Stimulated activated CD4-positive, alpha-beta T cell treated with anti-CD3 and anti-CD28 coated beads, Interleukin-4, amount 100 ng/mL, for 1 hour (primary cell): ENCODE measurements at places on chromosomes 4 and X.

GRCh38 chrX:69185886-69186285 lies 20.6 kb upstream of the PJA1 start:
- DNase-seq = no peak

DNA sequence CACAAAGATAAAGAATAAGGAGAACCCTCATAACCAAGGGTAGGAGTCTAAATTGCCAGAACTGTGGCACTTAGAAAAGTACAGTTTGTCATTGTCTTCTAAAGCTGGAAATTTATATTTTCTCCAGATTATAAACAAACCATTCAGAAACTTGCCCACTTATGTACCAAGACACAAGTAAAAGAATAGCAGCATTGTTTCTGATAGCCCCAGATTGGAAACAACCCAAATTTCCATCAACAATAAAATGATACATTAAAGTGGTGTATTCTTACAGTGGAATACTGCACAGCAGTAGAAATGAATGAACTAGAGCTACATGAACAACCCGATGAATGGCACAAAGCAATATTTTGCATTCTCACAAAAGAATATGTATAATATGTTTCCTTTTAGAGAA lies 63.1 kb upstream of the PDHA1 start:
- DNase-seq = no peak

DNA sequence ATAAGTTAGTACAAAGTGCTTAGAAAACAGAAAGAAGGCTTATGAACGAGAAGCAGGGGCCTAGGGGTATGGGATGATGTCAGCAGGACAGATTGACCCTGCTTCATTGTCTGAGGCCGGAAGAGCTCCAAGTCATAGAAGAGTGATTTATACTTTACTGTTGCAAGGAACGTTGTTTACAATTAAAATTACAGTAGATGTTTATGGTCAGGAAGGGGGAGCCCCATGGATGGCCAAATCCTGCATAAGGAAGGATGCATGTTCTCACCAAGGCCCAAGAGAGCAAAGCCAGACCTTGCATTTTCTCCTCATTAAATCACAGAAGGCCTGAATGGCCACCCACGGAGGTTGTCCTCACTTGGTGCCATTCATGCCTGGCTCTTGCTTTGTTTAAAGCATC lies 115.3 kb downstream of the LDB2 start:
- DNase-seq = no peak

DNA sequence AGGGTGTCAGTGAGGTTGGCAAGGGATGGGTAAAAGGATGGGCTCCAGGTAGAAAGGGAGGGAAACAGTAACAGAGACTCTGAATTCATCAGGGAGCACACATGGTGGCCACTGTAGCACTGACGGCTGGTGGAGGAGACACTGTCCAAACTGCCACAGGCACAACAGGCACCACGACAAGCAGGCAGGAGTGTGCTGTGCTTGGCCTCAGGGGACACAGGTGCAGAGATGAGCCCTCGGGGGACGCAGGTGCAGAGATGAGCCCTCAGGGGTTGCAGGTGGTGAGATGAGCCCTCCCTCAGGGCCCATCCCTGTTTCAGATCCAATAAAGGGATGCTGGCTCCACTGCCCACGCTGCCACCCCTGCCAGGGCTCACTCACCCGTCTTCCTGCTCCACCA lies 7.6 kb downstream of the PDE6B start:
- no peak for DNase-seq

DNA sequence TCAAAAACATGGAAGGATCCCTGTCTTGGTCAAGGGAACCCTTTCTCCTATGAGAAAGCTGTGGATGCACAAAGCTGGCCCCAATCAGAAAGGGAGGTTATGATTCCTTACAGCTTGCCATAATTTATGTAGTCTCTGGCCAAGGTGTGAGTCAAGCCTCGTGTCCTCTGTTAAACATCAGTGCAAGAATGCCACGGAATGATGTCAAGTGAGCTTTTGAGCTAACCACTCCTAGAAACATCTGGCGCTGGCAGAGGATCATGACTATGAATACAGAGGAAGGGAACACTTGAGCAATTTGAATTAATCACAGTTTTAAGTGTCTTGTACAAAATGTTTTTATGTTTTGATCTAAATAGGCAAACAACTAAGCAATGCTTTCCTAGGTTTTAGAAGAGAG lies 51.5 kb upstream of the RAP2C start:
- DNase-seq = no peak

DNA sequence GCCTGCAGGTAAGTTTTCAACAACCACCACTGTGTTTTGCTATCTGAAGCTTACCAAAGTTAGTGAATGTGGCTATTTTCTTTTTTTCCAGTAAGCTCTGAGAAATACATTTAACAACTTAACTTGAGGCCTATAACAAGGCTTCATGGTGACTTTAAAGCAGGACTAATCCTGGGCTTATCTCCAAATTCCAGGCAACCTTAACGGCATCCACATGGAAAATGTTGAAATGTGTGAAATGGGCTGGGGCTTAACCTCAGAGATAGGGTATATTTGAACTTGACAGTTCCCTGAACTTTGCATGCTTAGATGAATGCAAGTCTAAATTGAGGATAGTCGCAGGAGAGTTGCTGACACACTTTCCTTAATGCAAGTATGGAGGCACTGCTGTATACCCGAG lies 539.2 kb downstream of the GALNTL6 start:
- no peak for DNase-seq

- DNase-seq = no peak
Measured at GRCh38 chr4:188110741-188111471, 1.5 kb upstream of the TRIML2 start.

DNA sequence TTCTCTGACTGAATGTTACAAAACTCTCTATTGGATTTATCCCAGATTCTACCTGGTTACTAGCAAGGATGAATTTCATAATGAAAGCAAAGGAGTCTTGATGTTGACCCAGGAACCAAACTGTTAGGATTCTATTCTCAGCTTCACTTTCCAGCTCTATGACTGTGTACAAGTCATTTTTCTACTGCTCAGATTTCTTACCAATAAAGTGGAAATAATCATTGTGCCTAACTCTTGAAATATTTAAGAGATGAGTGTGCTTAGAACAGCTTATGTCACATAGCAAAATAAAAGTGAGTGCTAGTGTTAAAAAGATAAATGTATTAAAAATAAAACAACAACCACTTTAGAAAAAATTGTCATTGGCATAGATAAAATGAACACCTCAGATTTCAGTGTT lies 45.6 kb downstream of the EPHA5 start:
- DNase-seq = no peak

GRCh38 chr4:124903995-124904722 lies 191.6 kb upstream of the ANKRD50 start:
- no peak for DNase-seq

DNA sequence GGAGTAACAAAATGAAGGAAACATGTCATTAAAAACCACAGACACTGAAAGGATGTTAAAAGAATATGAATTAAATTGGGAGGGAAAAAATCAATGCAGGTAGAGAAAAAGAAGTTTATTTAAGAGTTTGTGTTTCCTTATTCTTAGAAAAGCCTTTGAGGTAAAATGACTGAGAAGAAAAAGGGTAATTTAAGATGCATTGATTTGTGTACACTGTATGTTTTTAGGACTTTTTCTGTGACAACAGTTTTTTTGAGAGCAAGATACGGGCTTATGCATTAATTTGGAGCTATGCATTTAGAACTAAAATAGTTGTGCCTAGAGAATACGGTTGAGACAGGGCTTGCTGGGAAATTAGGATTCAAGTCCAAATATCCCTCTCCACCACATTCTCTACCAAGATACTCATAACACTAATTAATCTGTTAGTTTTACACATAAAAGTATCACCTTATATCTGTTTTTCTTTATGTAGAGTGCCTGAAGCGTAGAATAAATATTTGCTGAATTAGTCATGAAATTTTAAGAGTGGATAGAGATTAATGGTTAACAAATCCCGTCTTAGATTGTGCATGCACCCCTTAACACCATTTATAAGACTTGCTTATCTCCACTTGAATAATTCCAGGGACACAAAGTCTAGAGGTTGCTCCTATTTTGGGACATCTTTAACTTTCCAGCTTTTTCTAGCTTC lies 232.5 kb downstream of the PCDH7 start:
- DNase-seq = no peak

GRCh38 chrX:68183612-68184214 lies 249.6 kb downstream of the OPHN1 start:
- no peak for DNase-seq

- no peak for DNase-seq
Measured at GRCh38 chrX:31523884-31524536, 452.2 kb upstream of the FTHL17 start.

GRCh38 chr4:52244848-52245247 lies 193.7 kb downstream of the SPATA18 start:
- no peak for DNase-seq

- no peak for DNase-seq
Measured at GRCh38 chr4:48767055-48767929, 12.8 kb downstream of the FRYL start.

GRCh38 chr4:17283251-17283650 lies 228.6 kb downstream of the QDPR start:
- no peak for DNase-seq

GRCh38 chr4:57168982-57169381 lies 58.8 kb upstream of the IGFBP7 start:
- no peak for DNase-seq

GRCh38 chr4:114364857-114365256 lies 233.8 kb upstream of the UGT8 start:
- no peak for DNase-seq

DNA sequence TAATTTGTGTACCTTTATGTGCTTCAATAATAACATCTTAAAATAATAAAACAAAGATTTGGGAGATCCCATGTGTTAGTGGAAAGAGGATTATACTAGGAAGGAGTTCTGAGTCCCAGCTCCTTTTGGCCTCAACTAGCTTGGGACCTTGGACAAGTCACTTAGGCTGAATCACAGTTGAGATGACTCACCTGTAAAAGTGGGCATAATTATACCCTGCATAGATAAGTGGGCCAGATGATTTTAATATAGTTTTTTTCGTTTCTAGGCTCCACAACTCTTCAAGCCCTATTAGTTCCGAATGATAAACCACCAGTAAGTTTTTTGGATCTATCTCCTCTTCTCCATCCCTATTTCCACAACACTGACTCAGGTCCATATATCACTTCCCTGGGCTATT lies 131.8 kb downstream of the ENOX2 start:
- no peak for DNase-seq

- DNase-seq = peak; percentile 50
Measured at GRCh38 chr4:39698424-39699009, 581 bp downstream of the UBE2K start.

GRCh38 chr4:16195209-16195608 lies 31.1 kb downstream of the TAPT1 start:
- DNase-seq = no peak

- DNase-seq = peak; percentile 43
Measured at GRCh38 chrX:56764153-56764974, 35.3 kb downstream of the NBDY start.

DNA sequence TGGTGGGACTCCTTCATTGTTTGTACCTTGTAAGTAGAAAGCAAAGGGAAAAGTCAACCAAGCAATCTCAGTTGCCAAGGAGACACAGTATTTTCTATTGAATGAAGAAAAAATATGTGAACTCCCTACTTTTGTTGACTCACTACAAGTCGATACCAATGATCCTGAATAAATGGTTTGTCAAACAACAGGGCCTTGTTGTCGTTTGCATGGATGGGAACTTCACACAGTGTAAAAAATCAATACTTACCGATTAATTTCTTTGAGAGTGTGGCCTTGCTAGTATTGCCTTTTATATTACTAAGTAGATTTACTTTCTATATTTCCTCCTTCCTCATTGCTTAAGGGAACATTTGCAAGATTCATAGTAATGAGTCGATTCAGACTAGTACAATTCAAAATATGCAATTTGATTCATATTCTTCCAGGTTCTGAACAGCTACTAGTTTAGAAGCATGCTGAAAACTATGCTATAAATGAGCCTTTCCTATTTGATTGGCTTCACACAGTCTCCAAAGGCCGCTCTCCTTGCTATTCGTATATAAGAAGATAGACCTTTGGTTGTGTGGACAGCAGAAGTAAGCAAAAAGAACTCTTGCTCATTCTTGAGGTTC lies 108.0 kb downstream of the ZNF330 start:
- DNase-seq = no peak

DNA sequence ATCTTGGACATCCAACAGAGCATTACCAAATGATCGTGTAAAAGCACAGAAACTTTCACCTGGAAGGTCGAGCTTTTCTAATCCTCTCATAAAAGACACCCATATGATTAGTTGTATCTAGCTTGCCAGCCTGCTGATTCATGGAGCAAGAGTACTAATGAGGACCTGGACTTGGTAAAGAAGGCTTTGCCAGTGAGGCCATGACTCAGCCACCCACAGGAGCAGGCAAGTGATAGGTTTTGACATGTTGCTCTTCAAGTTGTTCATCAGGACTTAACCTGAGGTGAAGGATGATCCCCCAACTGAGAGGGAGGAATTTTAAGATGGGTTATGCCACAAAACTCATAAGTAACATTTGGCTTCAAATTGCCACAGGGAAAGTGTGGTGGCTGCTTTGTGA lies 24.7 kb upstream of the EPGN start:
- no peak for DNase-seq

DNA sequence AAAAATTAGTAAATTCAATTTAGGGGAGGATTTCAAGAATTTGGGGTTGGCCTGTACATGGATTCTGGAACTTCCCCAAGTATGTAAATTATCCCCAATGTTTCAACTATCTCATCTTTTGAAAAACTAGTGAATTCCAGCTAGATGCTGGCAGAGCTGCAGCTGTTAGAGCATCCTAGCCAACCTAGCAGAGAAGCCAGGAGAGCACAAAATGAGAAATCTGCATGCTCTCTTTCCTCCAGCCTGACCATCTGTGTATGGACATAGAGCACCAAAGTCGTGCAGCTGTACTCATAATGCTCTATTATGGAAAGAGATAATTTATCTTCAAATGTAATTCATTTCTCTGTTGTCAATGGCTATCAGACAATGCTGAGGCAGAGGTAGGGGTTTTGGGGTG lies 1217.7 kb downstream of the PCDH19 start:
- no peak for DNase-seq

DNA sequence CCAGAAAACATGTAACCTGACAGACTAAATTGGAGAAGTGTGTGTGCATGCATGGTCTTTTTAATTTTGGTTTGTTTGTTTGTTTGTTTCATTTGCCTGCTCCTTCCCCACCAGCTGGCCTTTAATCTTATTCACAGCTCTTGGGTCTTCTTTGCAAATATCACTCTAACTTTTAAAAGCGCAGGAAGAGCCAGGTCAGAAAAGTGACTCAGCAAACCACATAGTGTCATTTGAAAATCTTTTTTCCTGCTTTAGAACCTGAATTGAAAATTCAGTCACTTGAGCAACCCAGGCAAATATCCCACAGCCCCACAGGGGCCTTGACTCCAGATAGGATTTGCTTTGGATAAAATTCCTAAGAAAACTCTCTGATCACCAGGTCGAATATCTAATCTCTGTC lies 4.6 kb downstream of the TMEM255A start:
- no peak for DNase-seq

- no peak for DNase-seq
Measured at GRCh38 chrX:114717921-114718320, 134.0 kb downstream of the HTR2C start.

DNA sequence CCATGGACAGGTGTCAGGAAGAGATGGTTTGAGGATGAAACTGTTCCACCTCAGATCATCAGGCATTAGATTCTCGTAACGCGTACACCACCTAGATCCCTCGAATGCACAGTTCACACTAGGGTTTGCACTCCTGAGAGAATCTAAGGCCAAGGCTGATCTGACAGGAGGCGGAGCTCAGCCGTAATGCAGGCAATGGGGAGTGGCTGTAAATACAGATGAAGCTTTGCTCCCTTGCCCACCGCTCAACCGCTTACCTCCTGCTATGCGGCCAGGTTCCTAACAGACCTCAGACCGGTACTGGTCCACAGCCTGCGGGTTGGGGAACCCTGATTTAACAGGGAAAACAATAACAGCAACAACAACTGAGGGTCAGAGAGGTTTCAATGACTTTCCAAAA lies 2.0 kb upstream of the TEC start:
- no peak for DNase-seq
